ENCODE measurements at places on chromosomes 12 and 14. TPM values are rescaled to one million over a fixed set of nuclear protein-coding genes. Genes with fewer than 3 reads are reported as not detected.

DNA sequence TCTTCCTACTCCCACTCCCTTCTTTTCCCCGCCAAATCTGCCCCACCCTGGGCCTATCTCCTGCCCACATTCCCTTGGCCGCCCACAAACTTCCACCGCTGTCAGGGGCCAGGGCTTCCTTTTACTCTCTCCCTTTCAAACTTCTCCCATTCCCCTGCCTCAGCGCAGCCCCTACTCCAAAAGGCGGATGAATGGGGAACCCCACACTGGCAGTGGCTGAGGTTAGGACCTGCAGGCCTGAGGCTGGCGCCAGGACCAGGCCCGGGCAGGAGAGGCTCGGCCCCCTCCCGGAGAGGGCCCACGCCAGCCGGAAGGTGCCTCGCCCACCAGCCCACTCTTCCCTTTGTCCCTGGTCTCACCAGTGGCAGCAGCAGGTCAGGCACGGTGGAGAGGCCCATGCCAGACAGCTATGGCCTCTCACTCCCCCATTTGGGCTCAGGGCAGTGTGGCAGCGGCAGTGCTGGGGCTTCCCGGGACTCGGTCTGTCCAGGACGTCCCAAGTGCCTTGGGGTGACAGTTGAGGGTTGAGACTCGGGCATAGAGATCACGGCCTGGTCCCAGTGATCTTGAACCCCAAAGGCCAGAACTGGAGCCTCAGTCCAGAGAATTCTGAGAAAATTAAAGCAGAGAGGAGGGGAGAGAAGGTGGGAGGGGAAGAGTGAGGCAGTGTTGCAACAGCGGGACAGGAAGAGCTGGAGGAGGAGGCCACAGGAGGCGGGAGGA is at the start of gene TNFRSF1A:
TNFRSF1A (minus strand) TSS at position 660 of the 723 bp plus-strand sequence; CDS start at position 398, 262 bp downstream.
- peak; percentile 79 for DNase-seq

- DNase-seq, result no peak
Observed at GRCh38 chr12:33156042-33156441, 259.5 kb upstream of the PKP2 start.

DNA sequence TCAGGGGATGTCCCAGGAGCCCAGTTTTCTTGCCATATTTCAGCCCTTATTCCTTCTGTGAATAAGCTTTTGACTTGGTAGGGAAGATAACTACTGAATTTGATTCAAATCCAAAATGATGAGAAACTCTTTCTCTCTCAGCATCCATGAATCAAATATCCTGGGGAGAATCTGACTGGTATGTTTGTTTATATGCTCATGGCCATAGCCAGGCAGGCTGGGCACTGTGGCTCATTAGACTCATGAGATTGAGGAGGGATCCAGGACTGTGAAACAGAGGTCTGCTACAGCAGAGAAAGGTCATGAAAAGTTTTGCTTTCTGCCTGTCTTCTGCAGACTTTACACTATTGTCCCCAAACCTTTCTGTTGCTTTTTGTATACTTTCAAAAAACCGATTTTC is 346.4 kb upstream of the ATP2B1 start:
- no peak for DNase-seq

DNA sequence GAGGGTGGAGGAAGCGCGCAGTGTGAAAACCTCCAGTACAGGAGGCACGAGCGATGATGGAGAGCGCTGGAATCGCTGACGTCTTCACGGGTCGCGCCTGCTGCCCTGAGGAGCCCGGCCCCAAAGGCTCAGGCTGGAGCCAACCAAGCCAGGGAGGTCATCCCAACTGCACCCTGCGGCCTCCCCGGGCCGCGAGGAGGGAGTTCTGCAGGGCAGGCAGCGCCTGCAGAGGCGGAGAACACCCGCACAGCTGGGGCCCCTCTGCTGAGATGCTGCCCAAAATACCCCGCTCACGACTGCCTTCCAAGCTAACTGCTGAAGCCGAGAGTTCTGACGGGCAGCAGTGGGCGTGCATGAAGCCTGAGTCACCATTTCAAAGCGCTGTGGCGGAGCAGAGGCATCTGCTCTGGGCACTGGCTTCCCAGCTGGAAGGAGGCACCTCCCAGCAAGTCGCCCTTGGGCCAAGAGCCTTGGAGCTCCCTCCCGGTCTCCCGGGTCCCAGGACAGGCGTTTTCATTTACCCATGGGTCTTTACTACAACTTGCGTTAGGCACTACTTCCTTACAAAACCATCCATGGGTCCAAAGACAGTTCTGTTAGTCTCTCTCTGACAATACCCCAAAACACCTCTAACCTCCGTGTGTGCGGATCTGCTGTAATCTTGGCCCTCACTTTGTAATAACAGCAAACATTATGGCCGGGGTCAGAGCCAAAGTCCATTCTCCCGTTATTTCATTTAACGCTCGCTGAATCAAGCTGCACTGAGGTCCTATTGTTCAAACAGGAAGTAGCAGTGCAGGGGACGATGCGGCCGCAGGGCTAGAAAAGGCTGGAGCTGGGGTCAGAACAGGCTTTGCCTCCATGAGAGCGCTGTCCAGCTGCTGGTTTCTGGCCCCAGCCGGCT is 60.1 kb upstream of the RIMBP2 start:
- DNase-seq, result peak; percentile 8

WNT1 gene
- not detected for total RNA-seq

AVPR1A gene
- total RNA-seq, result not detected

- peak; percentile 51 for DNase-seq
Observed at GRCh38 chr12:29088611-29089219, 60.4 kb upstream of the FAR2 start.

GRCh38 chr14:77023001-77023996 is 5.2 kb downstream of the IRF2BPL start:
- peak; percentile 76 for DNase-seq

RPS6KL1 gene
- 9.4 TPM for total RNA-seq

TMEM229B gene
- total RNA-seq, result 0.08 TPM

PTPN6 gene
- total RNA-seq, result 29.2 TPM

All from HT-29 (cell line).